T-helper 9 cell (primary cell): ENCODE measurements at places on chromosomes 12 and 14.

GRCh38 chr12:110585231-110585799, 2.2 kb upstream of the PPTC7 start:
- DNase-seq, result no peak

DNA sequence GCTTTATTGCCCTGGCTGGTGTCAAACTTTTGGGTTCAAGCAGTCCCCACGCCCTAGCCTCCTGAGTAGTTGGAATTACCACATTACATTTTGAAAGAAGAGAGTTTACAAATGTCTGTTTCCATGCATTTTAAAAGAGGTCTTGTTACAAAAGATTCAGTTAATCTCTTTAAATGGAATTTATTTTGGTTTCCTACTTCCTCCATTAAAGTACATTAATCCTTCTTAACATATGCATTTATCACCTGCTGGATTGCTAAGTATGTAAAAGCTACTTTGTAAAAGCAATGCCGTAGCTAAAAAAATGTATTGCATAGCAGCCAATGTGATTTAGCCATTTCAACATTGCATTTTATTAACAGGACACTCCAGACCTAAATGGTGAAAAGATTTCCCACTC, 80.4 kb downstream of the PDE3A start:
- no peak for DNase-seq

DNA sequence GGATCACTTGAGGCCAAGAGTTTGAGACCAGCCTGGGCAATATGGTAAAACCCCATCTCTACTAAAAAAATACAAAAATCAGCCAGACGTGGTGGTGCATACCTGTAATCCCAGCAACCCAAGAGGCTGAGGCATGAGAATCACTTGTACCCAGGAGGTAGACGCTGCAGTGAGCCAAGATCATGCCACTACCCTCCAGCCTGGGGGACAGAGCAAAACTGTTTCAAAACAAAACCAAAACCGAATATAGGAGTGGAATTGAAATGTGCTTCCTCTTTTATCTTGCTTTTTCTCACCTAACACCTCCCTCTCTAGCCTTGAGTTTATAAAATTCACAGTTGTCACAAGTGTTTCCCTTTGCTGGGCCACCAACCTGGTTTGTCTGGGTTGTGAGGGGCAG, 181.9 kb downstream of the PAH start:
- no peak for DNase-seq

- no peak for DNase-seq
Observed at GRCh38 chr12:76374386-76375020, 26.3 kb upstream of the BBS10 start.

GRCh38 chr14:87898301-87898700, 94.7 kb downstream of the GALC start:
- DNase-seq, result no peak

DNA sequence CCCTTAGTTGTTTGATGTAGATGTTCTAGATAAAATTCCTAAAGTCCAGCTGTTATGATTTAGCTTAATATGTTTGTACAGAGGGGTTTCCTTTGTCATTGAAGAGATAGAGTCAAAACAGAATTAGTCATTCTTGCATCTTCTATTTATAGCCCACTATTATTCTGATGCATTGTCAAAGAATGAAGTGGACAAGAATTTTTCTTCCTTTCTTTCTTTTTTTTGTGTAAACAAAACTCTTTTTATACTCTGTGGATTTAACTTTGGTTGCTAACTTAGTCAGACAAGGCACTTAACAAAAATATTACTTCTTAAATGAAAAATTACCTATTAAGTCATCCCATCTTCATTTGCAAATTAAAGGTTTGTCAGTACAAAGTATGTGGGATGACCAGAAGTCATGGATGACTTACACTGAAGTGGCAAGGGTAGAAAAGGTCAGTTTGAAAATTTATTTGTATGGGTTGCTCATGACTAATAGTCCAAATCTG, 215.6 kb upstream of the DDHD1 start:
- no peak for DNase-seq

DNA sequence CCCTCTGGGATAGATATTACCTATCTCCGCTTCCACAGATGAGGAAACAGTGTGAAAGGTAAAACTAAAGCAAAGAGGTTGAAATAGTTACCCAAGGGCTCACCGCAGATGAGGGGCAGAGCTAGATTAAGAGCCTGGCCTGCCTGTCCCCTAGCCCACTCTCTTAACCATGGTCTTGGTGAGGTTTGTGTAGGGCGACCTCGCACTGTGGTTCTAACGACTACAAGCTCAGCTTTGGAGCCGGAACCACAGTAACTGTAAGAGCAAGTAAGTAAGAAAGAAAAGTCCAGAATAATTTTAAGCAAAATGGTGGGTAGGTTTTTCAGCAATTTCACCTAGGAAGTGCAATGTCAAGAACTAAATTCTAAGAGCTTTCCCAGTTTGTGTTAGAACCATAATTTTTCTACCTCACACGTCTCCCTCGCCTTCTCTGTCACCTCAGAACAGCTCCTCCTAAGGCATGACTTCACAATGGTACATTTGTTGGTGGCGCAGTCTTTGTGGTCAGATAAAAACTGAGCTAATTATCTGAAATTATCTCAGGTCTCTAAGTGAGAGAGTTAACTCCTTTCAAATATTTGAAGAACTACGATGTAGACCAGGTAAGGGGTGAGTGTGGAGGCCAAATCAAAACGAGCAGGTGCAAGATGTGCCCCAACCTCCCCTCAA, 64.8 kb downstream of the DAD1 start:
- DNase-seq, result no peak

DNA sequence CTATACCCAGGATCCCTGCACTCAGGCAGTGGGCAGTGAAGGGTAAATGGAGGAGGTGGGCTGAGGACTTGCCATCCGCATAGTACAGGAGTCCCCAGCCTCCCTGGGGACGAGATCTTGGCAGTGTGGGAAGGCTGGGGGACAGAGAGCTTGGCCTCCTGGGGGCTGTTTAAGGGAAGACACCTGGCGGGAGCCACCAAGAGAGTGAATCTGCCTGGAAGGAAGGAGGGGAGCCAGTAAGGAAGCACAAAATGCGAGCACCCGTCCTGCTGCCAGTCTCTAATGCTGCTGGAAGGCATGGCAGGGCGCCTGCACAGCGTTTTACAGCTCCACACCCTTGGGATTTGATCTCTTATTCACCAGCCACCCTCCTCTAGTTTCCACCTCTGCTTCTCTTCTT, 7.4 kb upstream of the KRT2 start:
- no peak for DNase-seq

DNA sequence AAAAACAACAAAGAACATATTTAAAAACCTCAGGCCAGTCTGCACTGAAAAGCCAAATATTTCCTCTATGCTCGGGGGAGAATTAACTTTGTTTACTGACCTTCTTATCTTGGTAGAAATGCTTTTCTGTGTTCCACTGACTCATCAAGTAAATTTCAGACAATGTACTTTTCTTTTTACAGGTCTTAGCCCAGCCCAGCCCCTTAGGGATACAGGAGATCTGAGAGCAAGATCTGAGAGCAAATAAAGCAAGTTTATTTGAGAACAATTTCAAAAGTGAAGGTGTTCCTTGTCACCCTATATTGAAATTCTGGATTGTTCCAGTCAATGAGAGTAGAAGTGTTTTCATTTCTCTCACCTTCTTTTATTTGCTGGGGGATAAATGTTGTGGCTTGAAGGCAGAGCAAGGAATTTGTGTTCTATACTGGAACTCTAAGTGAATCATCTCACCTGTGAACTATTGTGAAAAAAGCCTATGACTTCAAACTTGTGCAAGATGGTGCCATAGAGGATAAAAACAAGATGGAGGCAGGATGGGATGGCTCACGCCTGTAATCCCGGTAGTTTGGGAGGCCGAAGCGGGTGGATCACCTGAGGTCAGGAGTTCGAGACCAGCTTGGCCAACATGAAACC, 7.9 kb upstream of the GPRC5A start:
- no peak for DNase-seq

- DNase-seq, result no peak
Observed at GRCh38 chr12:112524676-112525425, 106.1 kb downstream of the PTPN11 start.

GRCh38 chr14:24411443-24412389, 12.9 kb downstream of the NYNRIN start:
- DNase-seq, result no peak

DNA sequence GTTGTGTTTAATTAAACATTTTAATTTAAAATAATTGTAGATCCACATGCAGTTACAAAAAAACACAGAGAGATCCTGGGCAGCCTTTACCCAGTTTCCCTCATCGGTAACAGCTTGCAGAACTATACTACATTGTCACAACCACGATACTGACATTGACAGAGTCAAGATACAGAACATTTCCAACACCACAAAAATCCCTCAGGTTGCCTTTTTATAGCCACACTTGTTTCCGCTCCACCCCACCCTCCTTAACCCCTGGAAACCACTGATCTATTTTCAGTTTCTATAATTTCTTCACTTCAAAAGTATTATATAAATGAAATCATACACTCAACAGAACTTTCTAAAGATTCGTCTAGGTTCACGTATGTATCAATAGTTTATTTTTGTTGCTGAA, 458.8 kb upstream of the SOX5 start:
- no peak for DNase-seq

GRCh38 chr14:20546877-20547276, 14.0 kb downstream of the RNASE9 start:
- DNase-seq, result no peak

GRCh38 chr12:64819816-64820402, 4.5 kb upstream of the TBC1D30 start:
- DNase-seq, result no peak

GRCh38 chr14:103711516-103712431, 3.5 kb downstream of the XRCC3 start:
- DNase-seq, result no peak

DNA sequence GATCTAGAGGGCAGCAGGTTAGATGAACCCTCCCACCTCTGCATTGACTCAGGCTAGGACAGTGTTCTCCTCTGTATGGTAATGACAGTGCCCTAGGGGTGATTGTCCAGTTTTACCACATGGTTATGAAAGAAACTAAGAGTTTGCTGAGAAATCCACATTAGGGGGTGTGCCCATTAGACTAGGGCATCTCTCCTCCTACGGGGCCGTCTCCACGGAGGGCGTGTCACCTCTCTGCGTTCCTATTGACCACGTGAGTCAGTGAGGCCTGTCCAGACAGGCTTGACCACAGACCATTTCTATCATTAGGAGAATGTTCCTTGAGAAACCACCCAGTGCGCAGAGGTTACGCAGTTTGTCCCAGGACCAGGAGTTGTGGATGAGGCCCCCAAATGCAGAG, 8.3 kb downstream of the MVK start:
- no peak for DNase-seq

DNA sequence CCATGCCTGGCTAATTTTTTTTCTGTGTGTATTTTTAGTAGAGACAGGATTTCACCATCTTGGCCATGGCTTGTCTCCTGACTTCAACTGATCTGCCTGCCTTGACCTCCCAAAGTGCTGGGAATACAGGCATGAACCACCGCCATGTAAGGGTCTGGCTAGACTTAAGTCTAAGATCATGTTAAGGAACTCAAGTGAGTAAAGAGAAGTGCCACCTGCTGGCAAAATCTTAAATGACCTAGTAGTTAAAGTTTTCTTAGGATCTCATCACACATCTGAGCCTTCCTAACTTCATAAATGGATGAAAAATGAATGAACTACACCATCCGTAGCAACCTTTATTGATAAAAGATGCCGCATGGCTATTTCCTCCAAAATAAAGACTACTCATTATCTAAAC, 1.7 kb upstream of the C12orf56 start:
- no peak for DNase-seq

DNA sequence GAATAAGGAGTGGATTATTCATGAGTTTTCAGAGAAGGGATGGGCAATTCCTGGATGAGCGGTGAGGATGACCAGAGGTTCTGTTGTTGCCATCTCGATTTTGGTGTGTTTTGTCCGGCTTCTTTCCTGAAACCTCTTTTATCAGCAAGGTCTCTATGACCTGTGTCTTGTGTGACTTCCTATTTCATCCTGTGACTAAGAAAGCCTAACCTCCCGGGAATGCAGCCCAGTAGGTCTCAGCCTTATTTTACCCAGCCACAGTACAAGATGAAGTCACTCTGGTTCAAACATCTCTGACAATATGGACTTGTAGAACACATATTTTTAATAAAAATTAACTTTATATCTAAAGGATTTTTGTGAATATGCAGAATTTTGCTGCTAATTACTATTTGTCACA, 716.4 kb downstream of the FSCB start:
- DNase-seq, result no peak

DNA sequence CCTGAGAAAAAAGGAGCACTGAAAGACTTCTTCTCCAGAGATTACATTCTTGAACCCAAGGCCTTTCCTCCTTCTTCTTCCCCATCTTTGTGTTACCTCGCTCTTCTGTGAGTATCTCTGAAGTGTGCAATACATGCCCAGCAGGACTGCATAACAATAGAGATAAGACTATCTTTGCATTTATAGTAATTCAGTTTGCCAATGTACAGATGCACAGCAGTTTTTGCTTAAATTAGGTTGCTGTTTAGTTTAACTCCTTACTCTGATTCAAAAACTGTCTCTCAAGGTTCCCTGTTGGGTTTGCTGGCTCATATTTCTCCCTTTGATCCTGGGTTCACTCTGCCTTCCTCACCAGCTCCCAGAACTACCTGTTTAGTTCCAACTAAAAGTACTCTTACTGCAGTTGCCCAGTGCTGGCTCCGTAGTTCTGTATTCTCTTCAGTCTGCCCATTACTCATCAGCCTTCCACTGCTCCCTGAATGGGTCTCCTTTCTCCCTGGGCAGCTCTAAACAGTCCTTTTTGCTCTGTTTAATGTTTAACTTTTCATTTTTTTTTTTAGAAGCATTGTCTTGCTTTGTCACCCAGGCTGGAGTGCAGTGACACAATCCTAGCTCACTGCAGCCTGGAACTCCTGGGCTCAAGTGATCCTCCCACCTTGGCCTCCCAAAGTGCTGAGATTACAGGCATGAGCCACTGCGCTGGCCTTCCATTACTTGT, 180.6 kb upstream of the CAND1 start:
- DNase-seq, result no peak

DNA sequence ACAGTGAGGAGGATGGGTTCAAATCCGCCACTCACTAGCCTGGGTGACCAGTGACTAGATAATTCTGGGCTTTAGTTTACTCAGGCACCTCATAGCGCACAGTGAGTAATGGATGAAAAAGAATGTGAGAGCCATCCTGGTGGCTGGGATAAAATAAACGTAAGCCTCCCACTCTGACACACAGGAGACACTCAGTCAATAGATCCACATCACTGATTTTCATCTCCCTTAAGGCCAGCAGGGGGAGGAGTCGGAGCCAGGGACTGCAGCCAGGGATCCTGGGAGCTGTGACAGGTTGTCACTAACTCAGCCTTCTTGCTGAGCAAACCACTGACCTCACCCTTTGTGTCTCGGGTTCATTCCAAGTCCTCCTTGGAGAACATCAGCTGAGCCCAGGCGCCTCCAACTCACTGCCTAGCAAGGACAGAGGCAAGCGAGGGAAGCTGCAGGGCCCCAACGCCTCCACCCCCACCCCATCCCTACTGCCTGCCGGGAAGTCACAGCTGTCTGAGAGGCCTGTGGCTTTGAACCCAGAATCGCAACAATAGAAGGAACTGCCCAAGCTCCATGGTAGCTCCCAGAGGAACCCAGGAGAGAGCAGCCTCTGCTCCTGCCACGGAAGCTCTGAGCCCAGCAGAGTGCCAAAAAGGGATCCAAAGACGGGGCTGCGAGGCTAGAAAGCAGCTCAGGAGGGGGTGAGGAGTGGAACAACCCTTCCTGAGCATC, 30.7 kb downstream of the PXN start:
- no peak for DNase-seq

GRCh38 chr12:98224584-98225221, 290.7 kb upstream of the TMPO start:
- no peak for DNase-seq

- no peak for DNase-seq
Observed at GRCh38 chr14:81516986-81517797, 16.5 kb downstream of the SEL1L start.
